ENCODE measurements at places on chromosomes 6 and 20.

GRCh38 chr6:1825277-1825676 lies 215.6 kb downstream of the FOXC1 start:
- DNase-seq: no peak

DNA sequence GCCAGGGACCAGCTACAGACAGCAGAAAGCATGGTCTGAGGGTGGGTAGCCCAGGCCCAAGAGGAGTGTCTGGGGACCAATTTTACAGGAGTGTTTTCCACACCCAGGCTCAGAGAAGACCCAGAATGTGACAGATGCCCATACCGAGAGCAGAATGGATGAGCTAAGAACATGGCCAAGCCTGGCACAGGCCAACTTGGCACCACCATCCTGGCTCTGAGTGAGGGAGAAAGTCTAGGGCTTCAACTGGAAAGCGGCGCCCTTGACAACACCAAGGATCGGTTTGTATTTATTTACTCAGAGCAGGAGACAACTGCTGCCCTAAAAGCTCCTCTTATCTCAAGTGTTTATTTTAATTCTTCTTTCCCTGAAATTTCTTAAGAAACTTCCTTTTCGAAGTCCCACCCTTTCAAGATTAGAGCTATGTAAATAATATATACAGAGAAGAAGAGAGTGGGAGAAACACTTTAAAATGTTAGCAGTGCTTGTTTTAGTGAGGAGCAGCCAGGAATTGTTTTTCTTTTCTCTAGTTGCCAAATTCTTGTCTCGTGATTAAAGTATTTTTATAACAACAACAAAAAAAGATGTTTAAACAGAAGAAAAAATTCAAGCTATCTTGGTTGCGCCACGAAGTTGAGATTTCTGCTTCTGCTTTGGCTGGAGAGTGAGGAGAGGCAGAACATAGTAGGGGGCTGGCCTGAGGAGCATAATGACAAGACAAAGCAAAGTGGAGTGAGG lies 16.2 kb downstream of the TNXB start:
- peak; percentile 81 for DNase-seq

GRCh38 chr20:58647796-58648501 lies 3.1 kb upstream of the STX16 start:
- peak; percentile 24 for DNase-seq

DNA sequence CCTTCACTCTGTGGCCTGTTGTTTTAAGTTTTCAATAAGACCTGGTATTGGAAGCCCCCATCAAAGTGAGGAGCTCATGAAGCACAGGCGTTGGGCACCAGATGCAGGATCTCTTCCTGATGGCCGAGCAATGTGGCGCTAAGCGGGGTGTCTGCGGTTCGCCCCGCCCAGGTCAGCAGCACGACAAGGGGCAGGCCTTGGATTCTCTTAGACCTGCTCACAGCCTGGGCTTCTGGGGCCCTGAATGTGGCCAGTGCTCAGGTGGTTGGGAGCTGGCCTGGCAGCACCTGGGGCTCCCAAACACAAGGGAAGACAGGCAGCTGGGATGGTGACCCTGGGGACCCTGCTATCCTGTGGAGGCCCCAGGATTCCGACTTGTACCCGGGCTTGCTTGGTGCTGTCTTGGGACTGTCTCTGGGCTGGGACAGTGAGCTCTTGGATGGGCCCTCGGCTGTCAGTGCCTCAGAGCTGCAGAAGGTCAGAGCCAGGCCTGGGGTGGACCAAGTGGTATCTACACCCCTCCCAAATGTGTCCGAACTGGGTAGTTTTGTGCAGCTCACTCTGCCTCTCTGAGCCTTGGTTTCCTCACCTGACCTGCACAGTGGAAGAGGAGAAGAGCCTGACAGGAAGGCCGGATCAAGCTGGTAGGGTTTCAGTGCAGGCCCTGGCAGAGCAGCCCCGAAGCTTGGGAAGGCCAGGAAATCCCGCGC lies 69.1 kb downstream of the PHACTR3 start:
- DNase-seq: no peak

DNA sequence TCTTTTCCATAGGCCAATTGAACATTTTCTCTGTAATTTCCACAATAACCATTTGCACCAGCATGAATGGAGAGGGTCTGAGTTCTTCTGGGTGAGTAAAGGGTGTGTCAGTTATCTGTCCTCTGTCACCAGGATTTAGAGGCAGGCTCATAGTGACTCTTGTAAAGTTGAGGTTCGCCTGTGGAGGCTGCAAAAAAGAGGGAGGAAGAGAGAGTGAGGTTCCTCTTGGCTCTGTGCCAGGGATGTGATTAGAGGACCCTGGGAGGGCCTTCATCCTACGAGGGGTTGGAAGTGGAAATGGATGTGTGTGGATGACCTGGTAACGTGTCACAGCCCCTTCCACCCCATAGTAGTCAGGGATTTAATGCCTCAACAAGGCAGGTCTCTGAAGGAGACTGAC lies 242.0 kb downstream of the ESR1 start:
- no peak for DNase-seq

DNA sequence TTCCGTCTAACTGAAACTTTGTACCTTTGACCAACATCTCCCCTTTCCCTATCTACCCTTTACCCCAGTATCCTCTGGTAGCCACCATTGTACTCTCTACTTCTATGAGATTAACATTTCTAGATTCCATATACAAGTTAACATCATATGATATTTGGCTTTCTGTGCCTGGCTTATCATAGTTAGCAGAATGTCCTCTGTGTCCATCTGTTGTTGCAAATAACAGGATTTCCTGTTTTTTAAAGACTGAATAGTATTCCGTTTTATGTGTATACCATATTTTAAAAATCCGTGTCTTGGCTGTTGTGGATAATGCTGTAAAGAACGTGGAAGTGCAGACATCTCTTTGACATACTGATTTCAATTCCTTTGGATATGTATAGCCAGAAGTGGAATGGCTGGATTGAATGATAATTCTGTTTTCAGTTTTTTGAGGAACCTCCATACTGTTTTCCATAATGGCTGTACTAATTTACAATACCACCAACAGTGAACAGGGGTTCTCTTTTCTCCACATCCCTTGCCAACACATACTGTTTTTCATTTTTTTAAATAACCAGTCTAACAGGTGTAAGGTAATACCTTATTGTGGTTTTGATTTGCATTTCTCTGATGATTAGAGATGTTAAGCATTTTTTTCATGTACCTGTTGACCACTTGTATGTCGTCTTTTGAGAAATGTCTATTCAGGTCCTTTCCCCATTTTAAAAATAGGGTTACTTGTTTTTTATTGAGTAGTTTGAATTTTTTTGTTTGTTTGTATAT lies 53.8 kb downstream of the CDC5L start:
- no peak for DNase-seq

DNA sequence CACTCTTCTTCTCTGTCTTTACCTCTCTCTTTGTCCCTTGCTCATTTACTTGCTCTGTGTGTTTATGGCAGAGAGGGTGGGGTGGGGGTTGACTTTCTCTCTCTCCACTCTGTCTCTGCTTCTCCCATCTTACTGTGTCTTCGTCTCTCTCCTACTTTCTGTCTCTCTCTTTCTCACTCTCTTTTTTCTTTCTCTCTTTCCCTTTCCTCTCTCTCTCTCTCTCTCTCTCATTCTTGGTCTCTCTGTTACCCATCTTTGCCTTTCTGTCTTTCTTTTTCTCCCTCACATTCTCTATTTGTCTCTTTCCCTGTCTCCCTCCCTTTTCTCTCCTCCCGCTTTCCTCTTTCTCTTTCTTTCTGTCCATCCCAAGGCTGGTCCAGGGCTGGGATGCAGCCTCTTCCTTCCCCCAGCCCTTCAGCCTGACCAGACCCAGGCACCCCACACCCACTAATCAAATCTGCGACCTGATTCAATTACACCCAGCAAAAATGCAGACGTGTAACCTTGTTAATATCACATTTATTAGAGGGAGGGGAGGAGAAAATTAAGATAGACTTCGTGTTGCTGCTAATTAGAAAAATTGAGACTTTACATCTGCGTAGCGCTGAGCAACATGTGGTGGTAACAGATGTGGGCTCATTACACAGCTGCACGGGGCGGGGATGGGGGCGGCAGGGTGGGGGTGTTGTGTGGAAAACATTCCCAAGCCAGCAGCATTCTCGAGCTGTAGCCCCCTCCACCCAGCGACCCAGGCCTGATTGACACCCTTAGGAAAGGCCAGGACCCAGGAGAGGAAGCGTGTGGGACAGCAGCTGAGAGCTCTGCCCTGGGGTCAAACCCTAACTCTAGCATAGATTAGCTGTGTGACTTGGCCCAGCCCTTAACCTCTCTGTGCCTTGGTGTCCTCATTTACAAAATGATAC lies 124.9 kb upstream of the MAFB start:
- DNase-seq: no peak

DNA sequence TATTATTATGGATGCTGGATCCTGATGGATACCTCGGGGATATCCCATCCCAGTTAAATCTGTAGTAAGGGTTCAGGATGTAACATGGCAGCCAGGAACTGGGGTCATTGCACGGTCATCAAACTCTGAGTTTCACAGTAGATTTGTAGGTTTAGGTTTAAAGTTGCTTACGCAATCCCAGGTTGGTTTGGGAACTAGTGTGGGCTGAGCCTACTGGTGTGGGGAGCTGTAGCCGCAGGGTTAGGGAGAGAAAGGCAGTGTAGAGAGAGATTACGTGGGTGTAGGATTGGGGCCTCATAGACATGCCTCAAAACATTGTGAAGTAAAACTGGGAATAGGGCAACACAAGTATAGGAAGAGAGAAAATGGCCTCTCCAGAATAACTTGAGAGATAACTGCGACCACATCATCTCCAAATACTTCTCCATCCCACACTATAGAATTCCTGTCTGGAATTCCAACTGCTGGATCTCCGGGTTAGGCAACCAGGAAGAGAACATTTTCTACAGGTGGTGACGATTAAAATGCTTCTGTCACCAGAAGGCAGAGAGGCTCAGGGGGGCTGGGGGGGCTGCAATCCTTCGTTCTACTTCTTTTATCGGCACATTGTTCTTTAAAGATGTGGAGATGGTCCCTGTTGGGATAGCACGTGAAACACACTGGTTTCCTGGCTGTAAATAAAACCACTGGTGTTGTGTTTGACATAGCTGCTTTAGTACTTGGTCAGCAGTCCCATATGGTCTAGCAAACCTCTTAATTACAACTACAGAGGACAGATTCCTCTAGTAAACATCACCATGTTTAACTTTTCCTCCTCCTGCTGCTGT lies 44.9 kb upstream of the TMEM170B start:
- no peak for DNase-seq

DNA sequence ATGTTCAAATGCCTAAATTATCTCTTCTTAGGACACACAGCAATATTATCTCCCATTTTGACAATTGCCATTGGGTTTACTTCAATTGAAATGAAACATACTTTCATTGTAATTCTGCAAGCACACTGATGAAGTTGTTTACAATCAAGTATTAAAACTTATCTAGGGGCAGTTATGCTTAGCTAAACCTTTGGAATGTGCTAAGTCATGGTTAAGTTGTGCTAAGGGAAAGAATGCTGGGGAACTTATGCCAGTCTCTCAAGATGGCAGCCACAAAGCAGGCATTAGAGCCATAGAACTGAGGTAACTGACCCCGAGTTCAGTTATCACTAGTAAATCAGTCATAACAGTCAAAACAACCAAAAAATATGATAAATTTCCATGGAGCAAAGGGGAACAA lies 59.1 kb upstream of the NT5E start:
- DNase-seq: no peak

DNA sequence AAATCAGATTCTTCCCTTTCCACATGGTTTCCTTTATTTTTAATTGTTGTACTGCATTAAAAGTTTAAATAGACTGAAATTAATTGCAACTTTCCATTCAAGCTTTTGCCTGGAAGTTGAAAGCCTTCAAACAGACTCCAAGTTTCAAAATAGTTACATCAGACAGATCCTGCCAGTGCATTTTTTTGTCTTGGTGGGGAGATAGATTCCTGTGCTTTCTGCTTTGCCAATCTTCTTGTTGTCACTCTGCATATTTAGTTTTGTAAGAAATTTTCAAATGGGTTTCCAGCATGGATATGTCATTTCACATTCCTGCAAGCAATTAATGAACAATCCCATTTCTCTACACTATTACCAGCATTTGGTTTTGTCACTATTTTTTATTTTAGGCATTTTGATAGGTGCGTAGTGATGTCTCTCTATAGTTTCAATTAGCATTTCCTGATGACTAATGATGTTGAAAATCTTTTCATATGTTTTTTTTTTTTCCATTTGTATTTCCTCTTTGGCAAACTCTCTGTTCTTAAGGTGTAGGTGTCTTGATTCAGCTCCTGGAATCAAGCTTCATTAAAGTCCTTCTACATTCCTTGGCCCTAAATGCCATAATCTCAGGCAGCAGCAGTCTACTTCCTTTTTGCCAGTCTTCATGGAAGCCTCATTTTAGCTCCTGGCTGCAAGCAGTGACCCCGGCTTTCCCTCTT lies 40.5 kb downstream of the SCP2D1 start:
- no peak for DNase-seq

DNA sequence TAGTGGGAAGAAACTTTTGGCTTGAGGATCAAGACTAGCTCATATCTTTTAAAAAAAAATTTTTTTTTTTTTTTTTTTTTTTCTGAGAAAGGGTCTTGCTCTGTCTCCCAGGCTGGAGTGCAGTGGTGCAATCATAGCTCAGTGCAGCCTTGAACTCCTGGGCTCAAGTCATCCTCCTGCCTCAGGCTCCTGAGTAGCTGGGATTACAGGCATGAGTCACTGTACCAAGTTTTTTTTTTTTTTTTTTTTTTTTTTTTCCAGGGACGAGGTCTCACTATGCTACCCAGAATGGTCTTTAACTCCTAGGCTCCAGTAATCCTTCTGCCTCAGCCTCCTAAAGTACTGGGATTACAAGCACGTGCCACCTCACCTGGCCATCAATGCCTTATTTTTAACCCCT lies 27.9 kb downstream of the GCLC start:
- no peak for DNase-seq

DNA sequence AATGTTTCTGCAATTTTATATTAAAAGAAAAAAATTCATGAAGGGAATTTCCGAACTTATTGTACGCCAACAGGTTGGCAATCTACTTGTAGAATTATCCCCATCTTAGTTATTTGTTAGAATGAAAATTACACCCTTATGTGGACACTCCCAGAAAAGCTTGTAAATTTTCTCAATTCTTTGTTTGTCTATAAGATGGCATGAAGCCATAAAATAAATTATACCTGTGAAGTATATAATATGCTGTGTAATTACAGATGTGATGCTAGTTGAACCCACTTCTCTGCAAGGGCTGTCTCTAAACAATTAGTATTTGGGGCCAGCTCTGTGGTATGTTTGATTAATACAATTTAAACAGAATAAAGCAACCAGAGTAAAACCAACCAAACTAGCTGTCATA lies 52.1 kb upstream of the DSP start:
- DNase-seq: no peak

DNA sequence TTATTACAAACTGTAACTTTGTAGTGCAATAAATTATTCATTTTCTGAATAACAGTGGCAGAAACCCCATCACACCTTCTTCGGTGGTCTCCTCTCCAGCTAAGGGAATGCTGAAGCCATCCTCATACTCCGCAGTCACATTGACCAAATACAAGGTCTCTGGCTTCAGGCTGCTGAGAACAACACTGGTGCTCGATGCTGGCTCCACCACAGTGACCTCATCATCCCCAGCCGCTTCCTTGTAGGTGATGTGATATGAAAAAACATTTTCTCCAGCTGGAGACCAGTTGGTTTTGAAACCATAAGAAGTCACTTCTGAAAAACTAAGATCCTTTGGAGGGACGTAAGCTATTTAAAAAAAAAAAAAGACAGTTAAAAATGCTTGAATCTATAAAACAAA lies 25.0 kb downstream of the COL12A1 start:
- DNase-seq: no peak

All from tibial artery (tissue), 4 donors.